NCI-H526 treated with DMSO at 0.1 percent for 48 hours (cell line): ENCODE measurements at places on chromosomes 6 and 20.

DNA sequence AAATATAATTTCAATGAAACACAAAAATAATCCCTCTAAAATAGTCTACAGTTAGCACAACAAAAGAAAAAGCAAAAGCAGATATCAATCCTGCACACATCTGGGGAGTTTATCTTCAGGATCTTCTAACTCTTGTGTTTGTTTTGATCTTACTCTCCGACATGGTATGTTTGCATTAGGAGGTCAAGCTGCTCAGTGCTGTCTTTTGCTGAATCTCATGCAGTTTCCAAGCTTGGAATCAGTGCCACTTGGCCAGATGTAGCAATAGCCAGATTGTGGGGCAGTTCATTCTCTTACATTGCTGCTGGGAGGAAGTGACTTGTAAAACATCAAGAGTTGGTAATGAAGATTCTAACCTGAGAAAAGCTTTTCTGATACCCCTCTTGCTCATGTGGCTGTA lies 29.5 kb downstream of the RIOK1 start:
- DNase-seq: no peak

- DNase-seq: no peak
Observed at GRCh38 chr6:111530218-111530617, 47.2 kb upstream of the REV3L start.

- no peak for DNase-seq
Observed at GRCh38 chr20:37726321-37726720, 32.5 kb downstream of the CTNNBL1 start.

DNA sequence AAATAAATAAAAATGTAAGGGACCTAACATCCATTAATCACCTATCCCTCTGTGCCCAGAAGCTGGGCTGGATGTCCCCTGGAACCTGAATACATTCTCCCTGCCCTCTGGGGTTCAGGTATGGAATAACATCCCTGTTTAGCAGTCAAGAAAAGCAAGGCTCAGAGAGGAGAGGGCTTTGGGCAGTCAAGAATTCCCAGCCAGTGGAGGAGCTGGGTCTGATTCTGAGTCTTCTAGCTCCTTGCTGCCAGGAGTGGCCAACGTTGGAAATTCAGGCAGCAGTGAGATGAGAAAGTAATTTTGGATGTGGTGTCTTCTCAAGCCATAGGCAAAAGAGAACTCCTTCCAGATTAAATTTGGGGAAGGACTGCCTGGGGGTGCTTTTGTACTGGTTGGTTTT lies 42.6 kb upstream of the ZNFX1 start:
- peak; percentile 59 for DNase-seq

DNA sequence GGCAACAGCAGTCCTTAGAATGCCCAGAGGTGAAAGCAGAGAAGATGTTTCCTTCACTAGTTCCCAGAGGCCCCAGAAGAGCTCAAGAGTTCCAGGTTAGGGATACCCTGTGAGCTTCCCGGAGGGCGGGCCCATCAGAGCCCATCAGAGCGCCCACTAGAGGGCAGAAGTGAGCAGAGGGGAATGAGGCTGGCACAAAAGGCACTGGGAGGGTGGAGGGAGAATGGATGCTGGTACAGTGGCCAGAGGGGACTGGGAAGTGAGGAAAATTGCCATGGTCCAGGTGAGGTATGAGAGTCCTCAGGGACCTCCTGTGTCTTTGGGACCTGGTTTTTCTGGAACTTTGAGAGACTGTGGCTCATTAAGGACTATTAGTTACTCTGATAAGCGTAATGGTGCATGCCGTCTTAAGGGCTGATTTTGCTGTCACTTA lies 57.3 kb downstream of the LINC00237 start:
- no peak for DNase-seq

- peak; percentile 72 for DNase-seq
Observed at GRCh38 chr6:35727935-35728682, 8.7 kb upstream of the ARMC12 start.
